Activated CD8-positive, alpha-beta memory T cell treated with anti-CD3 and anti-CD28 coated beads for 4 hours (primary cell): ENCODE measurements at places on chromosomes 3 and 15.

DNA sequence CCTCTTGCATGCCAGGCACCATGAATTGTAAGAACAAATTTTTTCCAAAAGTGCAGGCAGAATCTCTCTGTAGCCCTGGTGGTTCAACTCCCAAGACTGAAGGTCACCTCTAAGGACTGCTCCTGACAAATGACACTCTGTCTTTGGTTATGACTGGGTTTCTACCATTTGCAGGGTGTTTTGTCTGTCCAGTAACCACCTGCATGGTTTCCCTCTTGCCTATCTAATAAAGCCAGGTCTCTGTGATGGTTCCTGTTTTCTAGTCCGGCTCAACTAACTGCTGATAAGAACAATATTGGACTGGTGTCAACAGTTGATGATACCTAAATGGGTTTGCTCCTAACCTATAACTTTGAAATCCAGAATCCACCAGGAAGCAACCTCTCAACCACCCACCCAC is 43.7 kb downstream of the ATP8B4 start:
- DNase-seq, result no peak

DNA sequence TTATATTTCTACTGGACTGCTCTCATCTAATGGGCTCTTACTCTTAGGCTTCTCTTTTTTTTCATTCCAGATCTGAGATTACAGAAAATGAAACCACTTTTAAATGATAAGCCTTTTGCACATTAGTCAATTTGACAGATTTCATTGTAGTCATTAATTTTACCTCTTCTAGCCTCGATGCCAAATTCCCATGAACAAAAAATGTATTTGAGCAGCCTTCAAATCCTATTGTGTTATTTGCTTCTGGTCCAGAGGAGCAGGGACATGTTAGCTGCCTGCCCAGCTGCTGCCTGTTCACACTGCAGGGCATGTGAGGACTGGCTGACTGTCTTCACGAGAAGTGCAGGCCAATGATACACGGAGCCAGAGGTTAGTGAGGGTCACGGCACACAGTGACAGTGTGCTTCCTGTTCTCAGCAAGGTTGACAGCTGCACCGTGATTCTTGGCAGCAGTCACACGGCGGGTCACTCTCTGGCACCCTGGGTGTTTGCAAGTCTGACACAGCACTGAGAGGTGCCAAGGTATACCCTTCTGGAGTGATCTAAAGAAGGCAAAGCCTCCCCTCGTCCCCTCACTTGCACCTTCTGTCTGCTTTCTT is 40.8 kb downstream of the KAT2B start:
- DNase-seq, result no peak

DNA sequence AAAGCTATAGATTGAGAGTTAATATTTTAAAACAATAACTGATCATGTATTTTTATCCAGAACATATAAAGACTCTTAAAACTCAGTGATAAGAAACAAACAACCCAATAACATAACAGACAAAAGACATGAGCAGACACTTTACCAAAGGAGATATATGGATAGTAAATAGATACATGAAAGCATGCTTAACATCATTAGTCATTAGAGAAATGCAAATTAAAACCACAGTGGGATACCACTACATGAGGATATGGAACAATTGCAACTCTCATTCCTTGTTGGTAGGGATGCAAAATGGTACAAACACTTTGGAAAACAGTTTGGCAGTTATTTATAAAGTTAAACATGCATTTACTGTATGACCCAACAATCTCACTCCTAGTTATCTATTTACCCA is 95.0 kb downstream of the IQCH start:
- DNase-seq, result no peak

DNA sequence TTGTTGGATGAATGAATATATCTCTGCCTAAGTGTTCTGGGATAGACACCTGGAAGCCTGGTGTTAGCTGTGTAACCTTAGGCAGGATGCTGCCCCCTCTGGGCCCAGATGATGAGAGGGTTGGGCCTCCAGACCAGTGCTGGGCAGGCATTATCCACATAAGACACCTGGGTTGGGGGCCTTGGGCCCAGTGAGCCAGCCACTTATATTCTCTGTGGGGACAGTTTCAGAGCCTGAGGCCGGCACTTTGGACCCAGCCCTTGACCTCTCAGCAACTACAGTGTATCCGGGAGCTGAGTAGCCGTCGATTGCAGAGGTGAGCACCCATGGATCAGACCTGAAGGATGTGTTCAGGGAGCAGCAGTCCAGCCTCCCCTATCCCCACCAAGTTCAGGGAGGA is 2.2 kb downstream of the HEMK1 start:
- DNase-seq, result no peak

- no peak for DNase-seq
Observed at GRCh38 chr3:44516230-44516629, 38.8 kb upstream of the ZNF445 start.

DNA sequence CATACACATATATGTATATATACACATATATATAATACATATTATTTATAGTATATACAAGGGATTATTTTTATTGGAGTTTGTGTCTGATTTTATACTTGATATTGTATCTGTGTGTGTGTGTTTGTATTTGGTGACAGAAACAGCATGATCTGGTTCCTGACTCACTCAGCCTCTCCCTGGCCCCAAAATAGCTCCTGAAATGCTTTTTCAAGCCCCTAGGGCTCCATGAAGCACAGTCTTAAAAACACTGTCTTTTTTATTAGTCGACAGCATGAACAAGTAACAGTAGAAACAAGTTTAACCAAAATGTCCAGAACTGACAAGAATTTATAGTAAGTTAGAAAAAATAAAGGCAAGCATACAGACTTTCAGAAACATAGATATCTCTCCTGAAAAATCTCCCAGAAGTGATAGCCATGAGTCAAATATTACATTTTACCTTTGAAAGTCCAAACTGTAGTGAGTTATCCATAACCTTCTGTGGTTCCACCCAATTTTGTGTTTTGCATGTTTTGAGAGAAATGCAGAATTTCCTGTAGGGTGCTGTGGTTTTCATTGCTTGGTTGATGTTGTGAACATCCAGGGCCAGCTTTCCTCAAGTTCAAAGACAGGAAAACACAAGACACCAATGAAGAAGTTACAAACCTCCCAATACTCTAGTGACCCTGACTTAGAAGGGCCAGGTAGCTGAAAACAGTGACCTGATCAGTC is 98.5 kb upstream of the CCDC80 start:
- no peak for DNase-seq

DNA sequence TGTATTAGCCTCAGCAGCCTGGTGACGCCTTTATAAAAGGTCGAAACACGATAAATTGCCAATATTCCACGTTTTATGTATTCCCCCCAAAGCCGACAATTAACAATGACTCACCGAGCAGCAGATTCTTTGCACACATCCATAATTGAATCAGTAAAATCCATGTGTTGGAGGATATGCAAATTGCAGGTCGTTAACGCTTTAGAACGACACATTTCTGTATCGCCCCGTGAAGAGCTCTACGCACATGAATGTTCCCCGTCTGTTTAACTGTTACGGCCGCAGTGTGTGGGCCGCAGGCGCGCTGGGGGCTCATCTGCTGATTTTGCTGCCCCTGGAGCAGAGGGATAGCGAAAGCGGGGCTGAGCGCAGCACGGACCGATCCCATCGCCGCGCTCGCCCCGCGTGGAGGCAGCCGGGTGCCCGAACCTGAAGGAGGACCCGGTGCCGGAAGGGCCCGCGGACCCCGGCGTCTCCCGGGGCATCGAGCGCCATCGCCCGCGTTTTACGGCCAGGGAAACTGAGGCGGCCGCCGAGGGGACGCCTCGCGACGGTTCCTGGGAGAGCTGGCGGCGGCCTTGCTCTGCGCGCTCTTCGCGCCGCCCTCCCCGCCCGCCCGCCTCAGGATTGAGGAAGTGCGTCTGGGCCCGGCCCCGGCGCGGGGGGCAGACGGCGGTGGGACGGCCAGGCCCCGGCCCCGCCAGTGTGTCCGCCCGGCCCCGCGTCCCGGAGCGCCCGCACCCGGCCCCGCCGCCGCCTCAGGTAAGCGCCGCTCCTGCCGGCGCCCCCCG is at the start of gene LRRK1:
LRRK1 (plus strand) TSS at position 668 of the 791 bp plus-strand sequence. CDS start 5,276 bp downstream, outside the sequence.
- DNase-seq, result no peak

- DNase-seq, result no peak
Observed at GRCh38 chr3:46576-46975, 150.0 kb upstream of the CHL1 start.

DNA sequence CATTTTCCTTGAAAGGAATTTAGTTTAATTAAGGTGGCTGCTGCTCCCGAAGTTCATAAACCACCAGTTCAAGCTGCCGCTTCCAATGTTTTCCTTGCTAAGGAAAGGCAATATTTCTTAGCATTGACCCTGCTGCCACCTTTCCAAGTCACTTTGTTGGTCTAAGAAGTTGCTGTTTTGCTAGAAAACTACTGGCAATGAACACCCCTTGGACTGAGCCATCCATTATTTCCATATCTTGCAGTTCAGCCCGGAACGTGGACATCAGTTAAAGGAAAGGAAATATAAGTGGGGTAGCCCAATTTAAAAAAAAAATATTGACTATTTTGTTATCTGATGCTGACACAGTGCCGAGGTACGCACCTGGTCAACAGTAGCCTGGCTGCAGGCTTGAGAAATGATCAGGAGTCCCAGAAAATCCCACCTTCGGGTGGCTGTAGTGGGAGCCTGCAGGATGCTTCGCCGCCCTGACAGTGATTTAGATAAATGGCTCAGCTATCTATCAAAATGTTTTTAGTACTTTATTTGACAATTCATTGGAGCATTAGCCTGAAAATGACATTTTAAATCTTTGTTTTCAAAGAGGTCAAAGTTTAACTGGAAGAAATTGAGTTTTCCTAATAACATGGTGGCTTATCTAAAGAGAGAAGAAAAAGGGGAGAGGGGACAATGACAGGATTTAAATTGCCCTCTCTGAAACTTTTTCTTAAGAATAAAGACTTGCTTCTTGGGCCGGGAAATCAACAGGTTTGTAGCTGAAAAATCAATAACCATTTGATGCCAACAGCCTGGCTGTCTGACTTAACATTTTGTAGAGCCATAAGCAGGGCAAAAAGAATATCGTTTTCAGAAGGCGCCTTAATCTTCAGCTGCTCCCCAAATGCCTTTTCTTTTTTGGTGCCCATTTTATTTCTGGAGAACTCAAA is 1.6 kb downstream of the RARB start:
- no peak for DNase-seq

- no peak for DNase-seq
Observed at GRCh38 chr3:110806924-110807323, 264.7 kb upstream of the NECTIN3 start.

DNA sequence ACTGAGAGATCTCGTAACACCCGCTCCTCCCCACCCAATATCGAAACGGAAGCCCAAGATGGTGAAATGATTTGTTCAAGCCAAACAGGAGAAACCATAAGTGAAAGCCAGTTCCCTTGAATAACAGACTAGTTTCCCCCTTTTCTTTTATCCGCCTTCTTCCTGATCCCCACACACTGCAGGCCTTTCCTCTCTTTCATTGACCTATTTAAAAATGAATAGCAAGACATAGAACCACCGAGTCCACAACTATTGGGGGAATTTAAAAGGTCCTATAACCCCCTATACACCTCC is 382 bp upstream of the COX17 start:
- DNase-seq, result no peak

- no peak for DNase-seq
Observed at GRCh38 chr15:57183614-57184344, 192.5 kb upstream of the CGNL1 start.

GRCh38 chr3:194306771-194307640 is 44.1 kb downstream of the CPN2 start:
- DNase-seq, result no peak

DNA sequence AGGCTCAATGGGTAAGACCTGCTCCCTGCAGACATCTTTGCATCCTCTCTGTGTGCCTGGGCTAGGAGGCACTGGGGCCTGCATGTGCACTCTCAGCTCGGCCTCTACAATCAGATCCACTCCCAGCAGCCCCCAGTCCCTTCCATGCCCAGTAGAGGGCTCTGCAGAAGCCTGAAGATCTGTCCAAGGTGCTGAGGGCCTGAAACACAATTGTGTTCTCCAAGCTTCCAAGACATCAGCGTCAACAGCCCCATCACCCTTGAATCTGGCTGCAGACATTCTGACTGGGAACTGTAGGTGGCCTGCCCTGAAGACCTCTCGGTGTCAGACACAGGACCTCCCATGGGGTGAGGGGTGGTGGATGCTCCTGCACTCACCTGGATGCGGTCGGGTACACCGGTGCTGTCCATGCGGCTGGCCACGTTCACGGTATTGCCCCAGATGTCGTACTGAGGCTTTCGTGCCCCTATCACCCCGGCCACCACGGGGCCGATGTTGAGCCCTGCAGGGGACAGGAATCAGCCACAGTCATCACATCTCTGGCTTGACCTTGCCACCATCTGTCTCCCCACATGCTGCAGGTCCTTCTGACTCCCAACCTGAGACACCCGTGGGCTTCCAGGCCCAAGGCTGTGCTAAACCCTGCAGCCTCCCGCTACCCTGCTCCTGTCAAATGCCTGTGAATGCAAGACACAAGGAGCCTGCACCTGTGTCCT is 84.7 kb downstream of the SEC22A start:
- DNase-seq, result no peak
